ENCODE measurements at places on chromosomes 3 and 15. TPM values are rescaled to one million over a fixed set of nuclear protein-coding genes. Genes with fewer than 3 reads are reported as not detected.

NRROS gene
- not detected for total RNA-seq

GHSR gene
- total RNA-seq, result not detected

TUBGCP5 gene
- 18.2 TPM for total RNA-seq

ADAMTS9 gene
- 0.86 TPM for total RNA-seq

CHAC1 gene
- total RNA-seq, result 49.4 TPM

TMEM207 gene
- total RNA-seq, result not detected

PRTG gene
- total RNA-seq, result 3.5 TPM

CADM2 gene
- total RNA-seq, result not detected

CACNA2D2 gene
- not detected for total RNA-seq

GOLGA6D gene
- total RNA-seq, result not detected

RAB6B gene
- total RNA-seq, result 1.1 TPM

TPRG1 gene
- 1.5 TPM for total RNA-seq

CCDC13 gene
- 1.1 TPM for total RNA-seq

FBXO40 gene
- total RNA-seq, result not detected

ITGA11 gene
- total RNA-seq, result not detected

WDR93 gene
- 0.47 TPM for total RNA-seq

MESP2 gene
- total RNA-seq, result not detected

CIDEC gene
- total RNA-seq, result not detected

SNTN gene
- not detected for total RNA-seq

ARL8B gene
- total RNA-seq, result 74.3 TPM

P3H2 gene
- 60.2 TPM for total RNA-seq

PLD1 gene
- total RNA-seq, result 14.8 TPM

CTDSPL2 gene
- total RNA-seq, result 38.2 TPM

IDH2 gene
- 10.2 TPM for total RNA-seq

TMEM115 gene
- total RNA-seq, result 31.9 TPM

C2CD4B gene
- total RNA-seq, result not detected

IRAK2 gene
- 7.0 TPM for total RNA-seq

CHRD gene
- total RNA-seq, result not detected
